ENCODE measurements at places on chromosomes 7 and 10.

DNA sequence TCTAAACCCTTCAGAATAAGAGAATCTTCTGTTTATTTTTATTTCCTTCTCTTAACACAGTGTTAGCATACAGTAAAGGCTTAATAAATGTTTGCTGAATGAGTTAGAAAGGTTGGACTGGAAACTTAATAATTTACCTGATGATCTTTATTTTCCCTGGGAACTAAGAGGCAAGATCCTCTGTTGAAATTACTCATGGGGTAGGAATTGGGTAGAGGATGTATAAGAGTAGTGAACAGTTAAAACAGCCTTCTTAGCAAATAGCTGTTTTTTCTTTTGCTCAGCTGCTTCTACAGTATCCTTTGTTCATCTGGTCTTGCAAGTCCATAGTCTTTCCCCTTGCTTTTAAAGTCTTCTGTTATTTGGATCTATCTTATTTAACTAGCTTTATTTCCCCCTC is 80.0 kb downstream of the AKAP9 start:
- no peak for DNase-seq

DNA sequence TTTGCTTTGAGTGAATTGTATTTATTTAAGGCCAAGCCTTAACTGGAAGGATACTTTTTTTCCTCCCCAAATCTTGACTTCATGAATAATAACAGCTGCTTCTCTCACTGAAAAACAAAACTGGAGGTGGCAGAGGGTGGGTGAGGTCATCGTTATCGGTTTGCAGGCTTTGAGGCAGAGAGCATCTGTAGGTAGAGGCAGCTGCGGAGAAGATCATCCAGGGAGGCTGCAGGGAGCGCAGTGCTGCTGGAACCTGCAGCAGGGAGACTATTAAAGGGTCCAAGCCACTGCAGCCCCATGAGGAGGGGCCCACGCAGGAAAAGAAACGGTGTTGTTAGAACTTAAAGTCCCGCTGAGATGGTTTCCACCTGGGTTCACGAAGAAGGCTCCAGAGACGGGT is 112.1 kb upstream of the SDK1 start:
- no peak for DNase-seq

DNA sequence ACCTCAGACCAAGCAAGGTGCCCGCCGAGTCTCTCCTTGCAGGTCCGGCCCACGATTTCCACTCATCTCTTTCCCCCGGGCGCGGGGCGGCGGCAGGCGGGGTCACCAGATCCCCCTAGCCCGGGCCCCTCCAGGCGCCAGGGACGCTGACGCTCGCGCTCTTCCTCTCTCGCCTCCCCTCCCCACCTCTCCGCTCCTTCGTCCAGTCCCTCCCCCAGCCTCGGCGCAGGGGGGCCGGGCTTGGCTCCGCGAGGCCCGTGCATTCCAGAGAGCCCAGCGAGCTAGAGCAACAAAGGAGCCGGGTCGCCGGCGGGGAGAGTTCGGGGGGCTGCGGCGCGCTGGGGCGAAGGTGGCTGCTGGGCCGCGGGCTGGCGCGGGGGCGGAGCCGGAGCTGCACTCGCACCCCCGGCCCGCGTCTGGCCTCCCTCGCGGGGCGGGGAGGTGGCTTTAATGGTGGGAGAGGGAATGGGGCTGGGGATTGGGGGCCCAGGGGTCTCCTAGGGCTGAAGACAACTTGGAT is at the start of gene SMO:
Gene SMO (plus strand): TSS at position 262 of the 520 bp plus-strand sequence. CDS start 519 bp downstream, outside the sequence.
- DNase-seq: peak; percentile 42

- DNase-seq: no peak
These were observed 88.6 kb downstream of the VWDE start for GRCh38 chr7:12315049-12315448.

DNA sequence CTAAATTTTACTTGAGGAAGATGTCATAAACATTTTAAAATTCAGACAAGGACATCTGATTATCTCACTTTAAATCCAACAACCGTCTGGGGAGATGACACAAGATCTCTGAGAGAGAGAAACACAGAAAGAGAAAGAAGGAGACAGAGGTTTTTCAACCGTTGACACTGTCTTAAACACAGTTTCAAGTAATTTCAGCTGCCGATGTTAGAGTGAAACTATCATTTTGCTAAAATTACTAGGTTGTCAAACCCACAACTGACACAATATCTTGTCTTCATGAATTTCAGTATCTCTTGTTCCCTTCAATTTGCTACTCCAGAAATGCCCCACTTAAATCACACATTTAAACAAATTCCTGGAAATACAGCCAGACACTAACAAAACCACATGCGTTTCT is 174.8 kb downstream of the RAPGEF5 start:
- no peak for DNase-seq

GRCh38 chr7:23207884-23208283 is 26.0 kb downstream of the NUP42 start:
- DNase-seq: no peak

- no peak for DNase-seq
These were observed 645.2 kb downstream of the PHTF2 start for GRCh38 chr7:78443811-78444210.

GRCh38 chr7:47511699-47512370 is 70.1 kb downstream of the TNS3 start:
- peak; percentile 18 for DNase-seq

DNA sequence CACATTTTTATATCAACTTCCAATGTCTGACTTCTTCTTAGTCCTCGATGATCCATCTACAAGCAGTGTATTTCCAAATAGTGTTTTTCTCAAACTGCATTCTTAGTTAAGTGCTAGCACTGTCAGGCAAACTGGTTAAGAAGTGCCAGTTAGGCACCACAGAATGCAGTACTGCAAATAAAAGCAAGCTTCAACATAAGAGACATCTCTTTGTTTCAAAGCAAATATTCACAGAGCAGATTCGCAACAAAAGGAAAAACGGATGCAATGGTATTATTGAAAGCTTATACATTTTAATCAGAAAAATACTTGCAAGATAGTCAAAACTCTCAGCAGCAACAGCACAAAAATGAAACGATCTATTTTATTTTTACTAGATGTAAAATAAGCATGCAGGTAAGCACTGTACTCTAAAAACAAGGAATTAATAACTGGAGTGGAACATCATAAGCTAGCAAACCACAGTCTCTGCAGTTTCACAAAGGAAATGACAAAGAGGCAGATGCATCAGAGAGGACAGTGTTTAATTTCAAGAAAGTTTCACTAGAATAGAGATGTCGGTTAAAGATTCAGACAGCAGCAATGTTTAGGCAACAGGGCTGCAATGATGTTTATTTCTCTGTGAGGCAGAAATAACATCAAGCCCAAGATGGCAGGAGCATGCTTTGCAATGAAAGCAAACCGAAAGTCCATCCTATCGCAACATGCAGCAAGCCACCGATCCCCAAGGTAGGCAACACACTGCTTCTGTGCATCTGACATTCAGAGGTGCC is 82.0 kb downstream of the FGFR2 start:
- DNase-seq: no peak

- DNase-seq: no peak
These were observed 73.0 kb upstream of the GJD4 start for GRCh38 chr10:35532141-35532540.

GRCh38 chr7:156780724-156781455 is 112.1 kb downstream of the LMBR1 start:
- DNase-seq: no peak

DNA sequence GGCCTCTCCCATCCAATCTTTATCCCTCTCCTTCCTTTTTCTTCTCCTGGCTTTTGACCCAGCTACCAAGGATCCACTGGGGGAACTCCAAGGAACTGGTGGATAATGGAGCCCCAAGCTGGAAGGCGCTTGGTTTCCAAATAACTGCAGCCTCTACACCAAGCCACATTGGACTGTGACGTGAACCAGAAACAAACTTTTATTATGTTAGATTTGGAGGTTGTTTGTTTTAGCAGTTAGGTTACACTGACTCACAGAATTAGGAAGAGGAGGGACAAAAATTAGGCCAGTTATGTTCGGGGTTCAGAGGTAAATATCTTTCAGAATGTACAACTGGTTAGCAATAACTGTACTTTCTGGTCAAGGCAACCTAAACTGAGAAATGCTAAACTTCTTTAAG is 21.3 kb upstream of the ANK3 start:
- no peak for DNase-seq

- DNase-seq: no peak
These were observed 2.3 kb upstream of the PCGF6 start for GRCh38 chr10:103353281-103353680.

GRCh38 chr10:104300002-104300735 is 31.2 kb downstream of the GSTO2 start:
- peak; percentile 72 for DNase-seq

GRCh38 chr7:16753932-16754855 is 639 bp downstream of the TSPAN13 start:
- no peak for DNase-seq

DNA sequence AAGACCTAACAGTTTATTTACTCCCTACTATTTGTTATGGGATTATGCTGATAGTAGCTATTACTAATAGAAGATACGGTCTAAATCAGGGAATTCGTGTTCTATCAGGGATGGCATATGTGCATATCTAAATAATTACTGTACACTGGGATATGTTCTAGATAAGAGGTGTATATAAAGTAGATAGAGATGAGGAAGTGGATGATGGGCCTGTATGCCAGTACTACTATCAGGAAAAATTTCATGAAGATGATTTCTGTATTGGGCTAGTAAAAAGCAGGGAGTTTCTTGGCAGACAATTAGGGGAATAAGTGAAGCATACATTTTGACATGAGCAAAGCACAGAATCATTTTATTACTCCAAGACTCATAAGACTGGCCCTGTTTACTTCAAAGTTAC is 26.2 kb downstream of the PTPN12 start:
- DNase-seq: no peak

- no peak for DNase-seq
These were observed 158.0 kb downstream of the CREB5 start for GRCh38 chr7:28570113-28570969.

DNA sequence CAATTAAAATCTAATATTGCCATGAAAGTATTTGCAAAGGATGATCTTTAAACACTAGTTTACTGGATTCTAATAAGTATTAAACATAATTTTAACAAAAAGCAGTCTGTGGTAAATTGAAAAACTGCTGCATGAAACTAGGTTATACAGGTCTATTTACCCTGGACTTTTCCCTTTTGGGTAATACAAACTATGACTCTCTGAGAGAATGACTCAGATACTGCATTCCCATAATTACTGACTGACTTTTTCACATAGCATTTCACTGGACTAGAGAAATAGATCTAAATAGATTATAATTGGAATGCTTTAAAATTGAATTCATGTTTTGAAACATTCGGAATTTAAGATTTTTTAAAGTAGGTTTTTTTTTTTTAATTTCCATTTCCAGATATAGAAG is 395.7 kb downstream of the THSD7A start:
- no peak for DNase-seq

GRCh38 chr7:139124084-139124914 is 14.8 kb upstream of the ZC3HAV1 start:
- no peak for DNase-seq
